ENCODE measurements at places on chromosomes 2 and 18. TPM values are rescaled to one million over a fixed set of nuclear protein-coding genes. Genes with fewer than 3 reads are reported as not detected.

SP110 gene
- total RNA-seq: 19.1 TPM

CMPK2 gene
- total RNA-seq: 6.0 TPM

TMEM18 gene
- 16.0 TPM for total RNA-seq

IL1RL1 gene
- 1.3 TPM for total RNA-seq

COX5B gene
- total RNA-seq: 126 TPM

ANO7 gene
- 0.12 TPM for total RNA-seq

ALPI gene
- total RNA-seq: not detected

TSPYL6 gene
- total RNA-seq: not detected

TSHZ1 gene
- 9.6 TPM for total RNA-seq

CNGA3 gene
- 0.12 TPM for total RNA-seq

CYRIA gene
- 0.24 TPM for total RNA-seq

GKN1 gene
- total RNA-seq: not detected

CFAP65 gene
- not detected for total RNA-seq

CCDC148 gene
- 2.3 TPM for total RNA-seq

DRC1 gene
- 0.24 TPM for total RNA-seq

RBM43 gene
- total RNA-seq: 8.4 TPM

INHBB gene
- total RNA-seq: 10.1 TPM

SPP2 gene
- not detected for total RNA-seq

QPCT gene
- 16.6 TPM for total RNA-seq
